ENCODE measurements at places on chromosomes 12 and 14. TPM values are rescaled to one million over a fixed set of nuclear protein-coding genes. Genes with fewer than 3 reads are reported as not detected.

The SLC6A12 gene
- total RNA-seq = not detected

DNA sequence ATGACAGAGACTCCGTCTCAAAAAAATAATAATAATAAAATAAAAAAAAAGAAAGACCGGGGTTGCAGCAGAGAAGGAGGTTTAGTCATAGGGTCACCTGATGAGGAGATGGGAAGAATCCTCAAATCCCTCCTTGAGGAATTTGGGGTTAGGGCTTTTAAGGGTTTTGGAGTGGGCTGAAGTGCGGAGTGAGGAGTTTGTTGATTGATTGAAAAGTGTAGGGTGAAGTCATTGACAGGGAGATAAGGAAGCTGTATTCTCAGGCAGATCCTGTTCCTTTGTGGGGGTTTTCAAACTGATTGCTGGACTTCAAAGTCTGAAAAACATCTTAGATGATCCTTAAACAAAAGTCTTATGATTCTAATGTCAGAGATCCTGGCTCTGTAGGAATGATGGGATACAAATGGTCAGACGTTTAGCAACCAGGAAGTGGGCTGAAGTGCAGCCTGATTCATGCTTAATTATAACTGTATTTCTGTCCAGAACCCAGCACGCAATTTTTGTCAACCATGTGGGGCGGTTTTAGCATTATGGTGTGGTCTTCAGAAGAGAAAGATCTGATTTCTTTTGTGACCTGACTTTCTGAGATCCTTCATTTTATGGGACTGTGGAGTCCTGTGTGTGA lies 16.0 kb downstream of the FNTB start:
- peak; percentile 50 for DNase-seq

- DNase-seq = no peak
These were observed 73.2 kb downstream of the SUSD6 start for GRCh38 chr14:69684461-69685217.

DNA sequence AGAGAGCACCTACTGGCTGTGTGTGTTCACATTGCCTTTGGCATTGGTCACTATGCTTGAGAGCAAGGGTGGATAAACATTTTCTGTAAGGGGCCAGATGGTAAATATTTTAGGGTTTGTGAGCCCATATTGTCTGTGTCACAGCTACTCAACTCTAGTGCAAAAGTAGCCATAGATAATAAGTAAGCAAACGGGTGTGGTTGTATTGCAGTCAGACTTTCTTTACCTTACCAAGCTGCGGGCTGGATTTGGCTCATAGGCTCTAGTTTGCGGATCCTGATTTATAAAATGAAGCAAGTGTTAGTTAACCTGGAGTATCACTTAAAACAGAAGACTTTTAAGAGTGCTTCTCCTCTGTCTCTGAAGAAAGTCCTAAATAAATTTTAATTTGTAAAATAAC lies 169.0 kb downstream of the KICS2 start:
- no peak for DNase-seq

DNA sequence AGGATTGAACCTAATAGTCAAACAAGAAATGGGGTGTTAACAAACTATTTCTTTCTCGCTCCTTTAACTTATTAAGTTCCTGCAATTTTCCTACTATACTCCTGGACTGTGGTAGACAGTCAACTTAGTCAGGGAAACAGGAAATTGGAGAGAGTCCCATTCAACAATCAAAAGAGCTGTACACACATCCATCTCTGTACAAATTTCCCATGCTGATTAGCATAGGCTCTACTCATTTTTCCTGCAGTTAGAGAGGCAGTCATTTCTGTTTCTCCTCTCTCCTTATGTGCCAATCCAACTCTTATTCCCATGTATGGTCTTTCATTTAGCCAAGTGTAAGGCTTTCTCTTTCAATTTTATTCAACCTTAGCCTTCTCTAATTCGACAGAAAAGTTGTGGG lies 1168.5 kb upstream of the FLRT2 start:
- DNase-seq = no peak

DNA sequence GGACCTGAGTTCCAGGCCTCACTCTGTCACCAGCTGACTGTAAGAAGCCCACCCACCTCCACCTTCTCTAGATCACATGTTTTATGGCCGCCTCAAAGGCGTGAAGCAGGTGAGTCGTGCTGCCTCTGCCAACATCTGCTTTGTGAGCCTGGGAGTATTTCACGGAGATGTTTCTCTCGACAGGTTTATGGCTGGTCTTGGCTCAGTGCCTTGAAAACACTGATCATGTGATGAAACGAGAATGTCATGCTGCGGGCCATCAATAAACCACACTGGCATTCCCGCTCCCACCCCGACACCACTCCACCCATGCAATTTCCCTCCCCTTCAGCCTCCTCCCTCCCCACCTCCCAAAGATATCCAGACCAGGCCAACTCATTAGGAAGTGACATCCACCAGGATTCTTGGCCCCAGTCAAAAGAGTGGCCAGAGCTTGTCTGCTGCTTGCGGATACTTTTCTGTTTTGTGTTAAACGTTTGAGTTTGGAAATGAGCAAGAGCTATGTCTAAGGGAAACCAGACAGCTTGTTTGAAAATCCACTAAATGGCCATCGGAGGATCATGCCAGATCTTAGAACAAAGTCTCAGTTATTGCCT lies 53.8 kb upstream of the NTF3 start:
- DNase-seq = no peak

DNA sequence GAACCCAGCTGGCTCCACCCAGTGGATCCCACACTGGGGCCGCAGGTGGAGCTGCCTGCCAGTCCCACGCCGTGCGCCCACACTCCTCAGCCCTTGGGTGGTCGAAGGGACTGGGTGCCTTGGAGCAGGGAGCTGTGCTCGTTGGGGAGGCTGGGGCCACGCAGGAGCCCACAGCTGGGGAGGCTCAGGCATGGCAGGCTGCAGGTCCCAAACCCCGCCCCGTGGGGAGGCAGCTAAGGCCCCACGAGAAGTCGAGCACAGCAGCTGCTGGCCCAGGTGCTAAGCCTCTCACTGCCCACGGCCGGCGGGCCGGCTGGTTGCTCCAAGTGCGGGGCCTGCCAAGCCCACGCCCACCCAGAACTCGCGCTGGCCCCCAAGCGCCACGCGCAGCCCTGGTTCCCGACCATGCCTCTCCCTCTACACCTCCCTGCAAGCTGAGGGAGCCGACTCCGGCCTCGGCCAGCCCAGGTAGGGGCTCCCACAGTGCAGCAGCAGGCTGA lies 56.2 kb downstream of the ANO2 start:
- DNase-seq = no peak

DNA sequence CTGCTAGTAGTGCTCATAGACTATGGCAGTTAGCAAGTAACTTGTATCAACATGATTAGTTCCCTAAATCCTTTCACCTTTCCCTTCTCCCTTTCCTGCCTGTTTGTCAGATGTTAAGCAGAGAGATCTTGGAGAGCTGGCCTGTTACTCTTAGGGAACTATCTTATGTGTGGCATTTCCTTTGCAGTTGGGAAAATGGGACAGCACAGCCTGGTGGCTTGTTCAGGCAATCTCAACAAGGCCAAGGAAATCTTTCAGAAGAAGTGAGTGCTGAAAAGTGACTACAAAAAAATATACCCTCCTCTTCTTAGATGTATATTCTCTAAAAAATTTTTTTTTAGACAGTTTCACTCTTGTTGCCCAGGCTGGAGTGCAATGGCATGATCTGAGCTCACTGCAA lies 7.4 kb downstream of the PARP2 start:
- DNase-seq = no peak
